Fibroblast of mammary gland (primary cell): ENCODE measurements at places on chromosomes 2 and 18.

- no peak for DNase-seq
These were observed 141.3 kb downstream of the FIGN start for GRCh38 chr2:163594497-163594896.

DNA sequence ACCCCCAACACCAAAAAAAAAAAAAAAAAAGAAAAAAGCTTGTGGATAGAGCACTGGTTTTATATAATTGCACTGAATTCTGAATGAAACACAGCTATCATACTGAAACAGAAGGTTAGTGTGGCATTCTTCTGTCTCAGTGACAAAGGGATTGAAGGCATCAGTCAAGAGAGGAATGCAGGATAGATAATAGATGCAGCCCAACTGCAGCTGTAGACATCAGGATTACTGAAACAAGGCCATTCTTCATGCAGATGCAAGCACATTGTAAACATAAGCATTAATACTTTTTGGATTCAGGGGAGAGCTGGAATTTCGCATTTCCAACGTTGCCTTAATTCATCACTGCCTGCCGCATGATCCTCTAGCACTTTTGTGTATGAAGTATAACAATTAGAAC is 897.4 kb upstream of the KLHL29 start:
- DNase-seq, result no peak

DNA sequence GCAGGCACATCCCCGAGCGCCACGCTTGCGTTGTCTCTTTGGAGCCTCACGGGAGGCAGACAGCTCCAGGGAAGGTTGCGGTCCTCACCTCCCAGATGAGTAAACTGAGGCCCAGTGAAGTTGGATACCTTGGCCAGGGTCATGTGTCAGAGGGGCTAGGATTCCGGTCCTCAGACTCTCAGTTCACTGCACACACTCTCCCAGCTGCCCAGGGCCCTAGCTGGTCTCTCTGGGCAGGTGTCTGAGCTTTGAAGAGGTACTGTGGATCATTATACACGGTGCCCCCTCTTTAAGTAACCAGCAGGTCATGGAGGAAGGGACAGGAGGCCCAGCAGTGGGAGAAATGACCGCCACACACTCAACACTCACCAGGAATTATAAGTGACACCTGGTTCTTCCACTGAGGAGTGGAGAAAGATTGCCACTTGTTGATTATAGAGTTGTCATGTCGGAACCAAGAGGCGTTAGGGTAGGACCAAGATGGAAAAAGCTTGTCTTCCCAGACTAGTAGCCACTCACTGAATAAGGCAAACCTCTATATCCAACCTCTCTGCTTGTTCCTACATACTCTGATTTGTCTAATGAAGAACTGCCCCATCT is 588 bp downstream of the TMEM214 start:
- DNase-seq, result no peak

- no peak for DNase-seq
These were observed 125.1 kb downstream of the CPS1 start for GRCh38 chr2:210681491-210681890.

- DNase-seq, result no peak
These were observed 92.1 kb downstream of the CDH19 start for GRCh38 chr18:66511792-66512191.

GRCh38 chr2:20539133-20539719 is 92.4 kb downstream of the RHOB start:
- DNase-seq, result peak; percentile 51

GRCh38 chr2:50648041-50648700 is 383.8 kb downstream of the NRXN1 start:
- no peak for DNase-seq

GRCh38 chr2:168060986-168061750 is 186.2 kb downstream of the STK39 start:
- DNase-seq, result peak; percentile 66

GRCh38 chr2:7280790-7281189 is 363.6 kb downstream of the RNF144A start:
- DNase-seq, result no peak

DNA sequence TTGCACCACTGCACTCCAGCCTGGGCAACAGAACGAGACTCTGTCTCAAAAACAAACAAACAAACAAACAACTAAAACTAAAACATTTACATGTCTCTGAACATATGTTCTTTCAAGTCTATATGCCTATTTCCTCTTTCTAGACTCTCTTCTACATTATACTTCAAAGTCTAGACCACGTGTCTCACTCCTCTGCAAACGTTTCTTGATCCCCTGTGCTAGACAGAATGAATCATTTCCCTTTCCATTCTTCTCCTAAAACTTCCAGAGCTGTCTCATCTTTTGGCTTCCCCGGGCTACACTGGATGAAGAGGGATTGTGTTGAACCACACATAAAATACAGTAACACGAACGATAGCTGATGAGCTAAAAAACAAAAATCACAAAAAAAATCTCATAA is 67.1 kb downstream of the BAZ2B start:
- DNase-seq, result peak; percentile 7

DNA sequence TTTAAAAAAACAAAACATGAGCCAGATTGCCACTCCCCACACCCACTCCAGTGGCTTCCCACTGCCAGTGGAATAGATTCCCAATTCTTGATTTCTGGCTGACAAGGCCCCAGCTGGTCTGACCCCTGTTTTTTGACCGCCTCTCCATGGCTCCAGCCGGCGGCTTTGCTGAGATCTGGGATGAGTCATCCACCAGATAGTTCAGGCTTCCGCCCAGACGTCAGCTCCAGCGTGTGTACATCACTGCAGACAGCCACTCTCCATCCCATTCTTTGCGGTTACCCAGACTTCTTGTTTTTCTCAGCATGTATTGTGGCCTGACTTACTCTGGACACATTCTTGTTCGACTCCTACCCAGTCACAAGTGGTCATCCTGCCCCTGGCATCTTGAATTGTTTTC is 227.9 kb downstream of the GBX2 start:
- DNase-seq, result peak; percentile 98

GRCh38 chr2:120520929-120521912 is 175.3 kb downstream of the INHBB start:
- peak; percentile 43 for DNase-seq

DNA sequence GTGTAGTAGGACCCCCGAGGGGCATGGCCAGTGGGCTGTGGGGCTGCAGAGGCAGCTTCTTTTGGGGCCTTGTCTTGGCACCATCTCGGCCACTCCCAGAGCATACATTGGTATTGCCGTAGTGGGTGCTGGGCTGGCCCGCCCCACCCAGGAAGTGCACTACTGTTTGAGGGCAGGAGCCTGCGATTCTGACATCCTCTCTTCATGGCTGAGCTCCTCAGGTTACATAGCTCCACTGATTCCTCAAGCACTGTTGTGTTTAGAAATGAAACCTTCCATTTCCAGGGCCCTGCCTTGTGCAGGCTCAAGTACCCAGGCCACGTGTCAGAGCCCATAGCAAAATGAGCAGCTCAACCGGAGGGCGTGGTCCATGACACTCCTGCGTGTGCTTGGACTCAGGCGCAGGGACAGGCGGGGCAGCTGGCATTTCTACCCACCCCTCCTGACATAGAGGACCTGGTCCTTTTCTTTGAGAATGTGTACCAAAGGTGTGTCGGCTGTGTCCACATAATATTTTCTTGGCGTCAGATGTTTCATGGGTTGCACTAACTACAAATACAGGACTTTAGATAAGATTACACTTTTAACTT is 67.9 kb downstream of the DGKD start:
- DNase-seq, result no peak

- peak; percentile 47 for DNase-seq
These were observed 193.8 kb upstream of the ARL4C start for GRCh38 chr2:234690569-234691213.

DNA sequence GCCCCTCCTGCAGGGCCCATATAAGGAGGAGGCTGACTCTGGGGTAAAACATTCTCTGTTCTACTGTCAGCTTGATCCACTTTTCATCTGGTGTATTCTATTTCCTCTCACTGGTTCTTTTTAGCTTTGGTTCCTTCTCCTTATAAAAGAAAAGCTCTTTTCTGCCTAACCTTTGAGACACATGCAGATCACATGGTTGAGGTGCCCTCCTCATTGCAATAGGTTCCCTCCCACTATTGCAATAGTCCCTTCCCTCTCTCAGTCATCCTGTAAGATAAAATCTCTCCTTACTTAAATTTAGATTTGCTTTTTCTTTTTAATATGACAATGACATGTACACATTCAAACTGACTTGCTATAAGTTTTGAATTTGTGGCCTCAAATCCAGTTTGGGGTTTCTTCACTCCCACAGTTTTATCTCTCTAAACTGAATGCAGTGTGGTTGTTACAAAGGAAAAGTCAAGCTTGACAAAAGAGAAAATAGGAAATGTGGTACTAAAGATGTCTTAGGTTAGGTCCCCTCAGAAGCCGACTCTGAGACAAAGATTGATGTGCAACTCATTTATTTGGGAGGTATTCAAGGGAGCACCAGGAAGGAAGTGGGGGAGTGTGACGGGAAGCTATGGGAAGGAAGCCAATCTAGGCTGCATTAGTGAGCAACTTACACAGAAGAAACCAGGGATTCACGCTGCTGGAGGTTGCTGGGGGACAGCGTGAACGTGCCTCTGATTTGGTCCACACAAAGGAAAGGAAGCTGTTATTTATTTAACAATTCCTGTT is 127.6 kb upstream of the LINC00305 start:
- DNase-seq, result no peak

DNA sequence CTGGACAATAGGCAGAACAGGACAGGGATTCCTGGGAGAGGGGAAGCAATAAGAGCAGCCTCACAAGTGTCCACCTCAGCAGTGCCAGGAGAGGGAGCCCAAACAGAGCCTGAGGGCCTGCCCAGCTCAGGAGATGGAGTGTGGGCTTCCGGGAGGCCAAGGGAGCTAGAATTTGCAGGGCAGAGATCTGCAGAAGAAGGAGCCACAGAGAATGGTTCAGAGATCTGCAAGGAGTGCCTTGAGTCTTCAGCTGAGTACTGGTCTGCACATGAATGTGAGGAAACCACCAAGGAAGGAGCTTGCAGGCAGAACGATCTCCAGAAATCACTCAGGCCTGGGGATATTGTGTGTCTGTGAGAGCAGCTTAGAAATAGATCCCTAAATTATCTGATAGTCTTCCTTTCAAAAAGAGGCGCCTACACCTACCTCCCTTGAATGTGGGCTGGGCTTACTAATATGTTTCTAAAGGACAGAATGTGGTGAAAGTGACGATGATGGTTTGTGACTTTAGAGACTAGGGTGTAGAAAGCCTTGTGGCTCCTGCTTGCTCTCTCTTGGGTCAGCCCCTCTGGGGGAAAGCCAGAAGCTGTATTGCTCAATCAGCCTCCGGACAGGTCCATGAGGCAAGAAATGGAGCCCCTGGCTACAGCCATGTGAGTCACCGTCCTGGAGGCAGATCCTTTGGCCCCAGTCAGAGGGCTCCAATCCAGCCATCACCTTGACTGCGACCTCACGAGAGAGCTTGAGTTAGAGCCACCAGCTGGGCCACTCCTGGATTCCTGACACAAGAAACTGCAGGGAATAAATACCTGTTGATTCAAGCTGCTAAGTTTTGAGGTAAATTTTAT is 7.6 kb upstream of the LPIN1 start:
- DNase-seq, result peak; percentile 92

DNA sequence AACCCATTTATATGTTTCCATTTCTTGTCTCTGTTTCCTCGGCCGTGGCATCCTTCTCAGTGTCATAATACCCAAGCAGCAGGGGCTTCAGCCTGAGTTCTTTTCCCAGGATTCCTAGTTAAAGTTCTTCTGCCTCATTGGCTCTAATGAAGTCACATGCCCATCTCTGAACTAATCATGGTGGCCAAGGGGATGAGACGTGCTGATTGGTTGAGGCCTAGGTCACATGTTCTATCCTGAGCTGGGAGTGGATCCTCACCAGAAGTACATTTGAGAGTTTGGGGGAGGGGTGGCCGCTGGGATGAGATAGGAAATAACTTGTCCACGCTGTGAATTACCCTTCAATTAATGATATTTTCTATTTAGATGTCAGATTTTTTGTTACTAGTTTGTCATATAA is 3.8 kb upstream of the UGT1A5 start:
- peak; percentile 1 for DNase-seq

GRCh38 chr2:118968961-118969733 is 27.2 kb downstream of the MARCO start:
- peak; percentile 56 for DNase-seq

DNA sequence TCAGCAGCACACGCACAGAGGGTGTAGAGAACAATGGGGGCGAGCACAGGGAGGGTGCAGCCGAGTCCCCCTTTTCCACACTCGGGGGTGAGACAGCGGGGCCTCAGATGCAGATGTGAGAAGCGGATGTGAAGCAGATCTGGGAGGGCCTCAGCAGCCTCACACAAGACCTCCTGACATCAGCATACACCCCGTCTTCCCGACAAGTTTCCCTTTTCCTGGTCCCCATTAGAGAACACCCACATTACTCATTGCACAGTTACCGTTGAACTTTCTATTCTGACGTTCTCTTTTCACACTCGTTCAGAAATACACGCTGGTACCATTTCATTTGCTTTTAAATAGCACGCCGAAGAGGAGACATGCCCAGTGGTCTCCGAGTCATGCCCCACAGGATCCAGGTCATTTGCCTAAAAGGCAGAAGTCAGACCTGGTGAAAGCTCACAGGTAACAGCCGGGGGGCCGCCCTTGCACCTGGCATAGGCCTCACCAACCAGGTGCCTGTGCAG is 129.5 kb upstream of the ID2 start:
- no peak for DNase-seq

GRCh38 chr2:33118651-33119050 is 171.9 kb downstream of the LTBP1 start:
- no peak for DNase-seq

DNA sequence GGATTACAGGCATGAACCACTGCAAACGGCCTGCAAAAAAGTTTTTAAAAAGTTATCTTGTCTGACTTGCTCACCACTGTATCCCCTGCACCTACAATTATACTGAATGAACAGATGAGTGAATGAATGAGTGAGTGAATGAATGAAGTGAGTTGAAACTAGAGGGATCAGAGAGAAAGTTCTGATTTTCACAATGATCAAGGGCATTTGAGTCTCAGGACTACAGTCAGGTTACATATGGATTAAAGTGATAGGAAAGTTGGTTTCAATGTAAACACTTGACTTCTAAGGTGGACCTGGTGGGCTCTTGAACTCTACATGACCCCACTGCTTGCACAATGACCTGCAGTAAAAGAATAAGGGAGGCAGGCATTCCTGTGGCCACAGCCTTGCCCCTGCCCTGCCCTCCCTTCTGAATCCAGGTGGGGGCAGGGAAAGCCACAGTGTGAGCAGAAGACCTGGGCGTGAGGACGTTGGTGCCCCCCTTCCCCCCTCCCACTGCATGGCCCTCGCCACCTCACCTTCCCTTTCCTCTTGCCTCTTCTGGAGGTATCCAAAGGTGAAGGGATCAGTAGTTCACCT is 10.7 kb downstream of the C2orf80 start:
- DNase-seq, result no peak

- DNase-seq, result no peak
These were observed 73.9 kb downstream of the SDC1 start for GRCh38 chr2:20150806-20151571.

- DNase-seq, result no peak
These were observed 40.2 kb upstream of the GPR17 start for GRCh38 chr2:127605691-127606263.

DNA sequence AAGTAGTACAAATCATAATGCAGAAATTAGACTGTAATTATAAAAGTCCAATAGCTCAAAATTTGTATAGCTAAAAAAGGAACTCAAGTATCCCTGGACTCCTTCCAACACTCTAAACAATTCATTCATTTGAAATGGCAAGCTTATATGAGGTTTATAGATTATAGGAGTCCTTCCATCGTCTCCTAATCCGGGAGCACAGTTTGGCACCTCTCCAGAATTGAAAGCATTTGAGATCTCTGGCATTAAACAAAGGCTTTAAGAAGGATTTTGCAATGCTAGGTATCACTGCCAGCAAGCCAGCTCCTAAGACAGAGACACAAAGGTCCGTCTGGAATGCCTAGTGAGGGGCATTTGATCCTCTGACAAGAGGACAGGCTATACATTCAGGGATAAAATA is 90.9 kb downstream of the ACVR1 start:
- peak; percentile 37 for DNase-seq
